ENCODE measurements at places on chromosomes 7 and 10.

DNA sequence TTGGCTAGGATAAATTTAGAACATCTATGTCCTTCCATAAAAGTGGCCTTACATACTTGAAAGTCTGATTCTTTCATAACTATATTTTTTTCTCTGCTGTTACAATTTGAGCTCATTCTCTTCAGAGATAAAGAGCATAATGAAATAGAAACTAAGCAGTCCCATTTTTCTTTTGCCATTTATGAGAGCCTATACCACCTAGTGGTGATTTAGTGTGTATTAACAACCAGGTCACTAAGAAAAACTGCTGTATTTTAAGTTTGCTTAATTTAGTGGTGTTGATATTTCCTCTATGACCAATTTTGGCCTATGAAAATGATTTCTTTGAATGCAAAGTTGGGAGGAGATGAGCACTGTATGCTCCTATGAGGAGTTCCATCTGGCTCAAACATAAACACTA is 88.7 kb upstream of the ZWINT start:
- no peak for DNase-seq

- DNase-seq: no peak
Measured at GRCh38 chr7:55081068-55081467, 62.3 kb downstream of the EGFR start.

GRCh38 chr7:80018941-80019808 is 115.5 kb upstream of the GNAI1 start:
- DNase-seq: no peak

DNA sequence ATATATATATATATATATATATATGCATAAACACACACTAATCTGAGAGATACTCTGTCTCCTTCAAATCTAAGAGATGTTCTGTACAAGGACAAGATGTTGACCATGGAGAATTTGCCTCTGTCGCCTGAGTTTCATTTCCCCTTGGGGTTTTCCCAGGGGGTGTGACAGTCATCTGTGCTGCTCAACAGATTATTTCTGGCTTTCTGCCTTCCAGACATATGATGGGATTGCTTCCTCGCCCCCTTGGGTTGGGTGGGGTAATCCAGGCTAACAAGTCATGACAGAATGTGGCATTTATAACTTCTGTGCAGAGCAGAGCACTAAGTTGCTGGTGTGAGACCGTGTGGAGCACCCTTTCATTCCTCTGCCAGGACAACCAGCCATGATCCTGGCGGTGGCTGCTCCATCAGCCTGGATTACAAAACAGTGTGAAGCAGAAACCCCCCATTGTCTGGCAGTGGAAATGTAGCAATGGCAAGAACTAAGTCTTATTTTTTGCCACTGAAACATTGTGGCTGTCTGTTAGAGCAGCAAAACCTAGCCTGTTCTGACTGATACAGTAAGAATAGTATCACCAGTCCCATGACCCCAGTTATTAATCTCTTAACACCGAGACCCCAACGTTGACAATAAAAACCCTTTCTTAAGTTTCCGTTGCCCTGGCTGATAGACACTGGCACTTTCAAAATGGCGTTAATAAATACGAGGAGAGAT is 13.7 kb upstream of the USP6NL start:
- DNase-seq: no peak

- DNase-seq: no peak
Measured at GRCh38 chr10:9825491-9826018, 1192.1 kb upstream of the CELF2 start.

DNA sequence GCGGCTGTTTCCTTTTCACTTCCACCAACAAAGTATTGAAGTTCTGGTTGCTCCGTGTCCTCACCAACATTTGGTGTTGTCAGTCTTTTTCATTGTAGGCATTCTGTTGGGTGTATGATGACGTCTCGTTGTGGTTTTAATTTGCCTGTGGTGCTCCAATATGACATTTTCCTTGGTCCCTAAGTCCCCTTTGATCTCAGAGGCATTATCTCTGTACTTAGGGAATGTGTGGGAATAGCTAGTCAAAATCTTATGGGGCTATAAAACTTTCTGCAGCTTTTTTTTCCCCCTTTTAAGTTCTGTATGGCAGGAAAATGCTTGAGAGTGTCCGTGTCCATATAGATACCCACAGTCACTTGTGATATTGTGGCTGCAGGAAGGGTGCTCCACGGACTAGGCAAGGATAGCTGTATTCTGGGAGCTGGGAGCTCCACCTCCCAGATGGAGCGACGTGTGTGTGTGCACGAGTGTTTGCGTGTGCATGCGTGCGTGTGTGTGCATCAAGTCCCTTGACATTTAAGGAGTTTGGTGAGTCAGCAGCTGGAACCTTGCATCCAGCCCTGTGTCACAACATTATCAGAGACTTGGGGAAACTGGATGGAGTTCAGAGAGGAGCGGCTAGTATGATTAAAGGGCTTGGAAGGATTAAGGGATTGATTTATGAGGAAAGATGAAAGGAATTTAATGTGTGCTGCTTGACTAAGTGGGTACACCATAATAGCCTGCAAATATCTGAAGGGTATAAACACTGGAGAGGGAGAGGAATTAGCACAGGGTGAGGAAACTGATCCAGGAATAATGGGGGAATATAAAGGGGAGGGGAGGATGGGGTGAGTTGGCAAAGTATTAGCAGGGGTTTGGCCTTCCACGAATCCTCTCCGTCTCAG is 66.8 kb downstream of the LRMDA start:
- DNase-seq: no peak

- no peak for DNase-seq
Measured at GRCh38 chr10:79382491-79382941, 35.2 kb downstream of the PPIF start.

GRCh38 chr7:148400101-148400500 is 190.5 kb upstream of the C7orf33 start:
- DNase-seq: no peak

GRCh38 chr10:102083541-102083940 is 18.4 kb downstream of the HPS6 start:
- DNase-seq: no peak

GRCh38 chr7:132560825-132561529 is 15.3 kb downstream of the PLXNA4 start:
- DNase-seq: no peak

DNA sequence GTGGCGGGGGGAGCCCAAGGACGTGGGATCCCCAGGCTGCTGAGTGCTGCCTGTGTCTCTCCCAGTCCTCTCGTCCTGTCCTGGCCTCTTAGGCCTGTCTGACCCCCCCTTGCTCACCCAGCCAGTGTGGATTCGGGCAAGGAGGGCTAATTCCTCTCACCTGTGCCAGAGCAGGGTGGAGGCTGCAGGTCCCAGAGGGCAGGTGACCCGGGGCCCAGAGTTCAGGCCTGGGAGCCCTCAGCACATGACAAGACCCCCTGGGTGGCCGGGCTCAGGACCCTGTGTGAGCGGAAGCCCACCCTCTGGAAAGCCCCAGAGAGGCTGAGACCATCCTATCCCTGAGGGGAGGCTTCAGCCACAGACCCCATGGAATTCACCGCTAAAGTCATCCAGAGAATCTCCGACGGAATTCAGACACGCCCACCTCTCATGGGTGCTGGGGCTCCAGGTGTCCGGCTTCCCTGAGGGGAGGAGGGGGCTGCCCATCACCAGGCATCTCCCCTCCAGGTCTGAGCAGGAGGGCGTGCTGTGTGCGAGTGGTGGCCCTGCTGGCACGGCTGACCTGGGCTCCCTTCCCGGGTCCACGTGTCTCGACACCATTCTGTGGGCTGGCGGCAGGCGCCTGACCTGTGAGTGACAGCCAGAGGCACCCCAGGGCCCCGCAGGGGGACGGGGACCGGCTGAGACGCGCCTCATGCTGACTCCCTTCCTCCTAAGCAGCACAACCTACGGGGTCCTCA is 5.0 kb downstream of the KNDC1 start:
- DNase-seq: no peak

GRCh38 chr7:20035279-20035875 is 181.8 kb downstream of the MACC1 start:
- no peak for DNase-seq

- DNase-seq: no peak
Measured at GRCh38 chr10:75695994-75696393, 264.6 kb downstream of the LRMDA start.

DNA sequence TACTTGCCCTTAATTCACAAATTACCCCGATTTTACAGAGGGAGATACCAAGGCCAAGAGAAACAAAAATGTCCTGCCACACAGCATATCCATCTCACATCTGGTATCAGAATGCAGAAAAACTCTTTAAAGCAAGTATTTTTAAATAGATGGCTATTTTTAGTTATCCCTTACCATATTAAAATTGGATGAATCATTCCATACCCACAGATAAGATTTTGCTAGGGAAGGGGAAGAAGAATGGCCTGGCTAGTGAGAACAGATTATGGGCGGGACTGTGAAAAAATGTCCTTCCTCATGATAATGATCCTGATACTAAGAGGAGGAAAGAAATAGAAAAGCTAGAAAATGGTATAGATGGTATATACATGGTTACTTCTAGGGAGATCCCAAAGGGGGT is 80.6 kb upstream of the GATAD1 start:
- no peak for DNase-seq

DNA sequence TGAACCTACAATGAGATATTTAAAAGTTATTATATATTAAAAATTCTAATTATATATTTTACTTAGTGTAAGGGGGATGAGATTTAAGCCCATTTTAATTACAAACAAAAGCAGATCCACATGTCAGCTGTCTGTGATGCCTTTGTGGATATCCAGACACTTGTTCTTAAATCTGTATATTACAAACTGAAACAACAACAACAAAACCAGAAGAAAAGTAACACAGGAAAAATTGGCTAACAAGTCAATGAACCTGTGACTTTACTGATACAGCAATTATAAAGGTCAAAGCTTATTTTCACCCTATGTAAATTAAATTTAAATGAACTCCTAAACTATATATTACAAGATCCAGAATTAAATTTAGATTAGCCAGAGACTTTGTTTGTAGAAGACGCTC is 222.7 kb downstream of the CHCHD3 start:
- no peak for DNase-seq

DNA sequence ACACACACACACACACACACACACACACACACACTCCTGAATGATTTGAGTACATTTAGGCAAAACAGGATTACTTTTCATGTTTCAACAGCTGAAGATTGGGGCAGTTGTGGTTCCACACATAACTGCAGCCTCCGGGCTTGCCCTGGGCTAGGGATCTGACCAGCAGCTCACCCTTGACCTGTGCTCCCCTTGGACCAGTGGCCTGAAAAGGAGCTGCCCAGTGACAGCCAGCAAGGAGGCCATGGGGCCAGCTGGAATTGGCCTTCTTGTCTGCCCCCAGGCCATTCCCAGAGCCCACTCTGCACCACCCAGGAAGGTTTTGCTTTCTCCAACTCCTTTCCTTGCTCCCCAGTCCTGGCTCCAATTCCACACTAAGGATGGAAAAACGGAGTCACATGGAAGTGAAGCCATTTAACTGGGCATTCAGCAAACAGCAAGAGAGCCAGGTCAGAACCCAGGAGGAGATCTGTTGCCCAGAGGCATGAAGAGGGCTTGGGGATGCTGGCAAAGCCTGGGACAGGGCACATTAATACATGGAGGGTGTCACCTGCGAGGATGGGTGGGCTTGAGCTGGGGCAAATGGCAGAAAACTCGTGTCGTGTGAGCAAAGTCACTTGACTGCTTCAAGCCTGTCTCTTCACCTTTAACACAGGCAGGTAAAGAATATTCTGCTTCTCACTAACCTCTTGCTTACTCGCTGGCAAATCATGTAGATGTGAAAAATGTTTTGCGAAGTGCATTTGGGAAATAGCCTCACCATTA is 61.5 kb upstream of the GDF10 start:
- no peak for DNase-seq

DNA sequence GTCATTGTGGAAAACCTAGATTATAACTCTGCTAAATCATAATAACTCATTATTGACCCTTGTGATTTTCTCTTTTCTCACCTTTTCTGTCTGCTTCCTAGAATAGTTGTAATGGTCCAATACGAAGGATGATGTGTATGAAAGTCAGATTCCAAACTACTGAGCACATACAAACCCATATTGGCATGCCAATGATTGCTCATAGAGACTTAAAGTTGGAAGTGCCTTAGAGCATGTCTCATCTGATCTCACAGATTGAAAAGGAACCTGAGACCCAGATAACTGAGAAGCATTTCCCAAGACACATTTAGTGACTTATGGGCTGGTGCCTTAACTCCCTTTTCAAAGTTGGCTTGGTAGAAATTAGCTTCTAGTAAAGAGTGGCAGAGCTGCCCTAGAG is 594.3 kb downstream of the REEP3 start:
- DNase-seq: no peak

- no peak for DNase-seq
Measured at GRCh38 chr10:3832022-3832786, 47.2 kb upstream of the KLF6 start.

GRCh38 chr10:129760416-129760815 is 203.7 kb downstream of the EBF3 start:
- no peak for DNase-seq

- no peak for DNase-seq
Measured at GRCh38 chr10:131824371-131825149, 76.2 kb upstream of the PPP2R2D start.

DNA sequence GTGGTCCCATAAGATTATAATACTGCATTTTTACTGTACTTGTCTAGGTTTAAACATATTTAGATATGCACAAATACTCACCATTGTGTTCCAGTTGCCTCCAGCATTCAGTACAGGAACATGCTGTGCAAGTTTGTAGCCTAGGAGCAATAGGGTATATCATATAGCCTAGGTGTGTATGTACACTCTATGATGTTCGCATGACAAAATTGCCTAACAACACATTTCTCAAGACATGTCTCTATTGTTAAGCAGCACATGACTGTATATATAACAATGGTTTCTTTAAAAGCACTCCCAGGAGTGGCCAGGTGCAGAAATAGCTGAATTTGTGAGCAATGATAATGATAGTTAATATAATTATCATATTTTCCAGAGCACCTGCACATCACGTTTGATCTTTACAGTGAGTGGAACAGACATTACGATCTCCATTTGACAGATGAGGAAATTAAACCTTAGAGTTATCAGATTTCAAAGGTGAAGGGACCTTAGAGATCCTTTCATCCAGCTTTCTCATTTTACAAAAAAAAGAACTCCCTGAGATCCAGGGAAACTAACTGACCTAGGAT is 99.2 kb upstream of the PDCD4 start:
- DNase-seq: no peak

- no peak for DNase-seq
Measured at GRCh38 chr7:124843336-124843735, 77.7 kb upstream of the GPR37 start.

DNA sequence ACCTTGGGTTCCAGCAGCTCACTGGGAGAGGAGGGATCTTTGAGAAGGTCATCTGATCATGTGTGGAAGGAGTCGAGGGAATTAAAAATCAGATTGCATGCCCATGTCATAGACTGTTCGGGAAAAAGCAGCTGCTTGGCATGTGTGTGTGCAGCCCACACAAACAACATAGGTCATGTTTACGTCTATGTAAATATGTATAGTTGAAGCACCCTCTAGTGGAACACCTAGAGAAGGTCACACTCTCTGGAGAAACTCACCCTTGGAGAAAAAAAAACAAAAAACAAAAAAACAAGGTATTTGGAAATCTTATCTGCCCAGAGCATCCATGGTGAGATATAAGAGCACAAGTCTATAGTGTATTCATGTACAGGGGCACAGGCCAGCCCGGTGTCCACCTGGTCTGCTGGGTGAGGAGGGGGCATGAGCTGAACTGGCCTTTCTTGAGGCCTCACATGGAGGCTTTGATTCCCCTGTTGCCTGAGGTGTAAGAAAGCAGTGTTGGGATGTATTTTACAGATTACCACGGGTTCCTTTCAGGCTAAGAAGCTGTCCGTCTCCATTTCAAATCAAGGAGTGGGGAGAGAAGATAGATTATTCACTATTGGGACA is 98.0 kb downstream of the NPY start:
- no peak for DNase-seq

Measured in occipital lobe (tissue), 3 donors.